ENCODE measurements at places on chromosomes 11 and 22. TPM values are rescaled to one million over a fixed set of nuclear protein-coding genes. Genes with fewer than 3 reads are reported as not detected.

DNA sequence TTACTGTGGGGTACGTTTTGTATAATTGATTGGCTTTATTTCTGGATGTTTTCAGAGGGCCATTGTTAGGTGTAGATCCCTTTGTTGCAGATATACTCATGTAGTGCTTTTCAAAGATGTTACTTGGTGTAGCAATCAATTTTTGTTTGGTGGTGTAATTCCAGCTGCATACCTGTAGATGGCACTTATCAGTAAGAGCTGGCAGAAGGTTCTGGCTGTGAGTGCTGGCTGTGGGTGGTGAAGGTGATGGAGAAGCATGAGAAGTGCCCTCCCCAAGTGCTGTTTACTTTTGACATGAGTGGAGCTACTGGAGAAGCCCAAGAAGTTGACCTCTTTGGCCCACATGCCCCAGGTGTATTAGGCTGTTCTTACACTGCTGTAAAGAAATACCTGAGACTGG is 1074.9 kb downstream of the FAM181B start:
- no peak overlapping the region for H3K27ac ChIP-seq
- H3K4me3 ChIP-seq: no peak overlapping the region
- DNase-seq: no peak
- no peaks in the 10 kb centered on the region for H3K4me1 ChIP-seq
- H3K27me3 ChIP-seq: peaks cover 28% of the 10 kb centered on the region
- H3K36me3 ChIP-seq: no peaks in the 10 kb centered on the region

GRCh38 chr11:1085440-1086170 is 10.9 kb downstream of the MUC2 start:
- H3K27me3 ChIP-seq: no peaks in the 10 kb centered on the region
- no peak for DNase-seq
- no peaks in the 10 kb centered on the region for H3K4me1 ChIP-seq
- no peak overlapping the region for H3K4me3 ChIP-seq
- no peak overlapping the region for H3K27ac ChIP-seq
- no peaks in the 10 kb centered on the region for H3K36me3 ChIP-seq

- no peaks in the 10 kb centered on the region for H3K36me3 ChIP-seq
- H3K27ac ChIP-seq: no peak overlapping the region
- peaks cover 46% of the 10 kb centered on the region for H3K27me3 ChIP-seq
- H3K4me1 ChIP-seq: no peaks in the 10 kb centered on the region
- no peak for DNase-seq
- H3K4me3 ChIP-seq: no peak overlapping the region
Measured at GRCh38 chr11:118305726-118306125, 1.2 kb downstream of the CD3E start.

GRCh38 chr11:116334596-116334995 is 438.2 kb downstream of the BUD13 start:
- H3K36me3 ChIP-seq: no peaks in the 10 kb centered on the region
- no peak overlapping the region for H3K27ac ChIP-seq
- DNase-seq: no peak
- no peak overlapping the region for H3K4me3 ChIP-seq
- H3K27me3 ChIP-seq: peaks cover 3% of the 10 kb centered on the region
- H3K4me1 ChIP-seq: no peaks in the 10 kb centered on the region

The BTG4 gene
- total RNA-seq: not detected

The MADD gene
- 56.2 TPM for total RNA-seq

- H3K4me1 ChIP-seq: no peaks in the 10 kb centered on the region
- H3K27me3 ChIP-seq: peaks cover 73% of the 10 kb centered on the region
- H3K36me3 ChIP-seq: peaks cover 2% of the 10 kb centered on the region
Measured at GRCh38 chr22:49738006-49738405, 89.7 kb downstream of the BRD1 start.

- no peak for DNase-seq
- H3K27me3 ChIP-seq: no peaks in the 10 kb centered on the region
- peaks cover 89% of the 10 kb centered on the region for H3K4me1 ChIP-seq
- H3K36me3 ChIP-seq: no peaks in the 10 kb centered on the region
Measured at GRCh38 chr11:114166897-114167323, 107.4 kb downstream of the ZBTB16 start.

DNA sequence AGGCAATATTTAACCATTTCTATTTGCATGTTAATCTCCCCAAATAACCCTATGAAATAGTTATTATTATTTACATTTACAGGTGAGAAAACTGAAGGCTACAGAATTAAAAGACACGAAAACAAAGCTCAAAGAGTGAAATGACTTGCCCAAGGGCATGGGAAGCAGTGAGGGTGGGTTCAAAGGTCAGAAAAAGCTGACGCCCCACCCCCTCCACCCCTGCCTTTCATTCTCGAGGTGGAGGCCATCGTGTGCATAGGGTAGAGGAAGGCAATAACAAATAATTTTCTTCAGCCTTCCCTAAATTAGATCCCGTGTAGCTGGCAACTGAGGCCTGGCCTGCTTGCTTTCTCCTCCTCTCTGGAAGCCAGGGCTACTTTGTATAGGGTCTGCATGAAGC is 56.1 kb upstream of the RBFOX2 start:
- no peaks in the 10 kb centered on the region for H3K36me3 ChIP-seq
- DNase-seq: no peak
- H3K4me1 ChIP-seq: no peaks in the 10 kb centered on the region
- H3K27ac ChIP-seq: no peak overlapping the region
- no peaks in the 10 kb centered on the region for H3K27me3 ChIP-seq
- H3K4me3 ChIP-seq: no peak overlapping the region

GRCh38 chr11:11857769-11858168 is 16.0 kb downstream of the USP47 start:
- peaks cover 3% of the 10 kb centered on the region for H3K36me3 ChIP-seq
- no peak overlapping the region for H3K27ac ChIP-seq
- no peaks in the 10 kb centered on the region for H3K27me3 ChIP-seq
- no peak overlapping the region for H3K4me3 ChIP-seq

- no peak for DNase-seq
- no peak overlapping the region for H3K4me3 ChIP-seq
- H3K36me3 ChIP-seq: peaks cover 8% of the 10 kb centered on the region
- no peak overlapping the region for H3K27ac ChIP-seq
- no peaks in the 10 kb centered on the region for H3K27me3 ChIP-seq
Measured at GRCh38 chr11:90496722-90497121, 273.9 kb upstream of the CHORDC1 start.

The DGAT2 gene
- 0.93 TPM for total RNA-seq

The MYOD1 gene
- total RNA-seq: not detected

- H3K27ac ChIP-seq: no peak overlapping the region
- H3K36me3 ChIP-seq: peaks cover 8% of the 10 kb centered on the region
- no peak for DNase-seq
- H3K4me3 ChIP-seq: no peak overlapping the region
- no peaks in the 10 kb centered on the region for H3K27me3 ChIP-seq
Measured at GRCh38 chr11:17296852-17297559, 20.5 kb downstream of the NUCB2 start.

The NXPE1 gene
- not detected for total RNA-seq

- no peak for DNase-seq
- H3K27me3 ChIP-seq: no peaks in the 10 kb centered on the region
- H3K4me1 ChIP-seq: no peaks in the 10 kb centered on the region
- no peak overlapping the region for H3K4me3 ChIP-seq
Measured at GRCh38 chr11:99177446-99177845, 156.7 kb downstream of the CNTN5 start.

The VSIG10L2 gene
- not detected for total RNA-seq

DNA sequence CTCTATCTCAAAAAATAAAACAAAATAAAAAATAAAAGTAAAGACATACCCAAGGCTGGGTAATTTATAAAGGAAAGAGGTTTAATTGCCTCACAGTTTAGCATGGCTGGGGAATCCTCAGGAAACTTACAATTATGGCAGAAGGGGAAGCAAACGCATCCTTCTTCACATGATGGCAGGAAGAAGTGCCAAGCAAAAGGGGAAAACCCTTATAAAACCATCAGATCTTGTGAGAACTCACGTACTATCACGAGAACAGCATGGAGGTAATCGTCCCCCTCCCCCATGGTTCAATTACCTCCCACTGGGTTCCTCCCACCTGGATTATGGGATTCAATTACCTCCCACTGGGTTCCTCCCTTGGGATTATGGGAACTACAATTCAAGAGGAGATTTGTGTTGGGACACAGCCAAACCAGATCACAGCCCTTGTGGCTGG is 8.3 kb upstream of the SSTR3 start:
- no peak overlapping the region for H3K27ac ChIP-seq
- H3K4me1 ChIP-seq: no peaks in the 10 kb centered on the region
- H3K4me3 ChIP-seq: no peak overlapping the region
- H3K27me3 ChIP-seq: peaks cover 21% of the 10 kb centered on the region

DNA sequence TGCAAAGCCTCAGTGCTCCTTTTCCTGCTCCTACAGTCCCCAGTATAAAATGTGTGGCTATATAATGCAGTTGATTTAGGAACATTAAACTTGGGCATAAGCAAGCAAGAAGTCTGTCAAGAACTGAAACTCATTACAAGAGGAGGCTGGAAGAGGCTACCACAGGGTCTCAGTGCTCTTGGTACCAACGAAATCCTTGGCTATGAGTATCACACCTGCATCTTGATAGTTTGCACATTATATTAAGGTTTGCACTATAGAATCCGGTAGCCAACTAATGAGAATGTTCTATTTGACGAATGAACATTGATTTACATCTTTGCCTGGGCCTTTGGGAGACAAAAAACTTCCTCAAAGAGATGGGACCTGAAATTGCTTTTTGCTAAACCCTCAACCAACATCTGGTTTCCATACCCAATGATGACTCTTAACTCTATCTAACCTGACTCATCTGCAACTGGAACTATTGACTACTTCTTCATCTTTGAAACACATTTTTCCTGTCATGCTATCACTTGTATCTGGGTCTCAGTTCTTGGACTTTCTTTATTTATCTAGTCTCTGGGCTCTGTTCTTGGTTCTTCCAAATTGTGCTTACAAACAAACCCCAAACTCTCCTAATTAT is 207.2 kb upstream of the CTSC start:
- H3K4me3 ChIP-seq: no peak overlapping the region
- H3K4me1 ChIP-seq: peaks cover 10% of the 10 kb centered on the region
- H3K27me3 ChIP-seq: peaks cover 8% of the 10 kb centered on the region
- H3K27ac ChIP-seq: no peak overlapping the region
- no peak for DNase-seq

DNA sequence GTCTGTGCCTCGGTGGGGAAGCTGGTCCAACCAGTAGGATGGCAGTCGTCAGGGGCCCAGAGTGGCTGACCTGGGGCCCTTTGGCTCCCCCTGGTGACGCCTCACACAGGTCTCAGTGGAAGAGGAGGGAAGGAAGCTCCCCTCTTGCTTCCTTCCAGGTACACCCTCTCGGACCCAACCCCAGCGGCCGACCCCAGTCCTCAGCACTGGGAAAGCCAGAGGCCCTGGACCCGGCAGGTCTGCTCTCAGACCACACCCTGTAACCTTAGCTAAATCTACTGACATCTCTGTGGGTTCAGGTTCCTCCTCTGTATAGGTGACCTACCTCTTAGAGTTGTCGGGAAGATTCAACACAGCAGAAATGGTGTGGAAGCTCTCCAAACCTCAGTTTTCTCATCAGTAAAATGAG is 3.4 kb upstream of the SCUBE1 start:
- peak; percentile 65 for DNase-seq
- no peaks in the 10 kb centered on the region for H3K36me3 ChIP-seq
- peaks cover 61% of the 10 kb centered on the region for H3K27me3 ChIP-seq
